Hepatocyte (in vitro differentiated cells): ENCODE measurements at places on chromosomes 3 and 15. TPM values are rescaled to one million over a fixed set of nuclear protein-coding genes. Genes with fewer than 3 reads are reported as not detected.

Gene MESP2
- 0.30 and 1.2 TPM in 2 replicates for total RNA-seq

Gene SLC24A5
- not detected in 2 replicates for total RNA-seq

Gene PEX5L
- total RNA-seq: 0.40 and 0.63 TPM in 2 replicates

DNA sequence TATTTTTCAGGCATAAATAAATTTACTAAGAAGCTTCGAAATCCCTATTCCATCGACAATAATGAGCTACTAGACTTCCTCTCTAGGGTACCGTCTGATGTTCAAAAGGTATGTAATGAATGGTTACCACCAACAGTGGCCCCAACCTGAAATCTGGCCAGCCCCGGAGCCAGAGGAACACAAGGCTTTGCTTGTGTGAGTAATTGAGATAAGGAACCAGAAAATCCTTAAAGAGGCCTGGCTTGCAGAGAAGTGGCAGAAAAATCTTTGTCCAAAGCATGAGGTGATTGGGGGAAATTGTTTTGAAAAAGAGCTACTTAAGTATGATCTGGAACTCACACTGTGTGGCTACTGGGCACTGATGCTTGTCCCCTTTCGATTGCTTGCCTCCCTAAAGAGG is 245.3 kb downstream of the MCTP2 start:
- DNase-seq: no peak

DNA sequence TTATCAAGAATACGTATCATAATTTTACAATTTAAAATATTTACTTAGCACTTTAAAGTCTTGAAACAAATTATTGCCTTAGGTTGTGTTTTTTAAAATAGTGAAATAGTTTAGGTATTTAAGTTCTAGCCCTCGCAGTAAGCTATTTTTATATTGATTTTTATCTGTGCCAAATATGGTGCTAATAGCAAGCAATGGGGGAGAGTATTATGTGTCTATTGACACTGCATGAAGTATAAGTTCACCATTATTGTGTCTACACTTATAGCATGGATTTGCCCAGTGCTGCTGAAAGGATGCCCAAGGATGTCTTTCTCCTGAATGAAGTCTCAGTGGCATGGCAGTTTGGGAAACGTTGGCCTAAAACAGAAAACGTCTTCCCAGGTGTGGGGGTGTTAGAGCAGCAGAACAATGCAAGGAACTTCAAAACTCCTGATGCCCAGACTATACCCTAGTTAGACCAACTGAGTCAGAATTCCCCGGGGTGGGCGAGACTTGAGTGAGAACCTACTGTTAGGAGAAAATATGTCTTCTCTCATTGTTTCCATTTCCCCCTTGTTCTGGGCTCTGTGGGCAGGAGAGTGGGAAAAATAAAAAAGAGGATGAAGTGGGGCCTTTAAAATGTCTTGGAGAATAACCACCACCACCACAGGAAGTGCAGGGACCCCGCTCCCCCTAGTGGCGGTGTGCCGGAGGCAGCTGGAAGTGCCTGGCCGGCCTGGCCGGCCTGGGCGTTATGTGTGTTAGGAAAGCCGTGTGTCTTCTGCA is 104.2 kb upstream of the SLC7A14 start:
- DNase-seq: peak; percentile 81

- DNase-seq: peak; percentile 40
These were observed 11.8 kb upstream of the PP2D1 start for GRCh38 chr3:20023623-20024405.

GRCh38 chr15:73335471-73335870 is 33.3 kb downstream of the HCN4 start:
- DNase-seq: no peak

GRCh38 chr3:74862476-74862875 is 248.0 kb upstream of the CNTN3 start:
- no peak for DNase-seq

DNA sequence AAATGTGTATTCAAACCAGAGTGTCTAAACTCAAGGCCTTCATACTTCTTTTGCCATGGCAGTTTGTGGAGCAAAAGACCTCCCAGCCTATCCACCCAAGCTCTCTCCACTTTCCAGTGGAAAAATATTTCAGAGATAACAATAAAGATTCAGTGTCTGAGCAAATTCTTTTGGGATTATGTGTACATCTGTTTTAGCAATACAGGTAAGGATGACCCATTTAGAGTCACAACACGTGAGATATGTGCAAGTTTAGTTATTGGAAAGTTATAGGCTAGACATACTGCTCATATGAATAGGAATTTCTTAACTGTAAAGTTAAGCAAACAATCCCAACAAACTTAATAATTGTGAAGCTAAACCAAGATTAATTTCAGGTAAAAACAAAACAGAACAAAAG is 174.5 kb upstream of the LRIG1 start:
- no peak for DNase-seq

DNA sequence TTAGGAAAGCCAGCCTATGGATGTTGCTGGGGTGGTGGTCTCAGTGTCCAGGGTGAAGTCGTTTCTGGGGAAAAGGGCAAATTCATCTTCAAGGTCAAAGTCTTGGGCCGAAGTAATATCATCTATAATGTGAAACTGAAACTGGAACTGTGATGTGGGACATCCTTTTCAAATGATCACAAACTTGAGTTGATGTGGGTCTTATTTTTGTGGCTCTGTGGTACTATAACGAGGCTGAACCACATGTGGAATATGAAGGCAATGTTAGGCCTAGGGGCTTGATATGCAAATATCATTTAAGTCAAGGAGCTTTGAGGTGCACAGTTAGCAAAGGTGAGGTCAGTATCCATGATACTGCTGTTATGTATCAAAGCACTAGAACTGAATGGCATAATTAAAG is 1.5 kb upstream of the CD200R1L start:
- DNase-seq: no peak

DNA sequence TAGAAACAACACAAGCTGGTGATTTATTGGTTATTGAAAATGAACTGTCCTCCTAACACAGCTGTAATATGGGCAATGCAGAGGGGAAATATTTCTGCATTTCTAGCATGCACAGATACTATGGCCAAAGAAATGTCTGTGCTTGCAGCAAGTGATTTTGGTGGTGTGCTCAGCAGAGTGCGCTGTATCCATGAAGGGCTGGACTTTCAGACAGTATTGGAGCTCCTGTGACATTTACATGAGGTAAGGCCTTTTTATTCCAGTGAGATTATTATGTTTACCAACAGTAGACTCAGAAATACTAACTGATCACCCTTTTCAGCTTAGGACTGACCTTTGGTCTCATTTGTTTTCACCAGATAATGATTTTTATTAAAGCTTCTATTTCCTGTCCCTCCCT is 1302.6 kb upstream of the EPHA6 start:
- DNase-seq: peak; percentile 11

GRCh38 chr3:25191673-25192072 is 236.4 kb upstream of the RARB start:
- DNase-seq: no peak

GRCh38 chr3:23170291-23170690 is 32.8 kb upstream of the UBE2E2 start:
- no peak for DNase-seq

- DNase-seq: peak; percentile 11
These were observed 236.8 kb upstream of the TBC1D5 start for GRCh38 chr3:17979252-17979651.

- no peak for DNase-seq
These were observed 66.9 kb downstream of the CMTM8 start for GRCh38 chr3:32305361-32305876.
